ENCODE measurements at places on chromosomes 6 and 20.

DNA sequence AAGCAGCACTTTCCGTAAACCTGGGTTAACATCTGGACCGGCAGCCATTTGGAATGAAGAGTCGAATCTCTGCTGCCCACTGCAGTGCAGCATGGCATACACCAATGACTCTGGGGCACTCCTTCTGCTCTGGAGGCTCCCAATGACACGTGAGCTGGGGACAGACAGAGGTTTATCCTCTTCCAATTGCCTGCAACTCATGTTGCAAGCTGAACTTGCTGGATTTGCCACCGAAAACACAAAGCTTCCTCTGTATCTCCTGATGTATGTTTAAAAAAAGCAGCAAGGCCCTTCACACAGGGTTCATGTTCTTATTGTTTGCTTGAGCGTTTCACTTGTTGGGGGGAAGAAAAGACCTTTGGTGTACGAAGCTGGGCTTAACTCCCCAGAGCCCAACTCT, 10.8 kb downstream of the NCOA5 start:
- no peak for DNase-seq

- DNase-seq, result no peak
These were observed 48.0 kb downstream of the NFATC2 start for GRCh38 chr20:51494241-51495110.

DNA sequence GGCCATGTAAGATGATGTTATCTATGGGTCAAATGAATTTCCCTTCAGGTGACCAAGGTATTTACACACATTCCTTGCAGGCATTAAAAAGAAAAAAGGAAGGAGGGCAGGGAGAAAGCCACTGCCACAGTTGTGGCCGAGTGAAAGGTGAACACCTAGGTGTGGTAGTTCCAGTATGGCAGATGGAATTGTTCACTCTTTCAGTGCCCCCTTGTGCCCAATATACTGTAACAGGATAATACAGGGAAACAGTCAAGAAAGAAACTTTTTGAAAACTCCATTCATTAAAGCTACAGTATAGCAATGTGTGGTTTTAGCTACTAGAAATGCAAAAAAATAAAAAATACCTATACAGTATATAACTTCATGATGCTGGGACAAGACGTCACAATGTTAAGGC, 52.1 kb downstream of the BMP2 start:
- no peak for DNase-seq

GRCh38 chr6:149140910-149141290, 176.6 kb upstream of the TAB2 start:
- no peak for DNase-seq

GRCh38 chr6:92166666-92167065, 1252.7 kb downstream of the EPHA7 start:
- DNase-seq, result no peak

DNA sequence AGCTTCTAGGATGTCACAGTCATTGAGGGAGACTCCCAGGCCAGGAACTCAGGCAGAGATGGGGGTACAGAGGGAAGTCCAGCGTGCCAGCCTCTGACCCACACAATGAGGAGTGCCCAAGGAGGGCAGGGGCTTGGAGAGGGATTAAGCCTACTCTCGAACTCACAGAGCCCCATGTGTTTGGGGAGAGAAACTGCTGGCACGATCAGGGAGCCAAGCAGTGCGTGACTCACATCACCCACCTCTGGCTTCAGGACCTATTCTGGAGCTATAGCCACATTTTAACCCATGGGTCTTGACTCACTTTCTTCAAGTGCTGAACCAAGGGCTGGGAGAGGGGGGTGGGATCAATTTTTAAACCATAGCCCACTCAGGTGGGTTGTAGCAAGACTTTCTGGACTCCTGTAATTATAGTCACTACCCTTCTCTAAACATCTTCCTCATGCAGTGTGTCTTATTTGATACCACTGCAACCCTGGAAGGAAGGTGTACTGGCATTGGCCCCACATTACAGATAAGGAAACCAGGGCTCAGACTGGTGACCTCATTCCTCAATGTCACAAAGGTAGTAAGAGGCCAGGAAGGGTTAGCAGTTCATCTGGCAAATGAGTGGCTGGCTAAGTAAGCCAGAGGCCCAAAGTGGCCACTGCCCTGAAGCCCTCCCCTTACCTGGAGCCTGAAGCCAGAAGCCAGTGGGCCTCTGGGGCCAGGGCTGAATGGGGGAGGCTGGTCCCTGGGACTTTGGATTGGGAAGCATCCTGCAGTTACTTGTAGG, 12.0 kb downstream of the FOXP4 start:
- DNase-seq, result no peak

- no peak for DNase-seq
These were observed 118.7 kb downstream of the BMP2 start for GRCh38 chr20:6886065-6886729.

DNA sequence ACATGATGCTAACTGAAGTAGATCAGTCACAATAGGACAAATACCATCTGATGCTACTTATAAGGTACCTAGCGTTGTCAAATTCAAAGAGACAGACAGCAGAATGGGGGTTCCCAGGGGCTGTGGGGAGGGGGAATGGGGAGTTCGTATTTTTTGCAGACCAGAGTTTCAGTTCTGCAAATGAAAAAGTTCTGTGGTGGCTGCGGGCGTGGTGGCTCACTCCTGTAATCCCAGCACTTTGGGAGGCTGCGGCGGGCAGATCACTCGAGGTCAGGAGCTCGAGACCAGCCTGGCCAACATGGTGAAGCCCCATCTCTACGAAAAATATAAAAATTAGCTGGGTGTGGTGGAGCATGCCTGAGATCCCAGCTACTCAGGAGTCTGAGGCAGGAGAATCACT, 68.1 kb downstream of the SLC22A23 start:
- no peak for DNase-seq

DNA sequence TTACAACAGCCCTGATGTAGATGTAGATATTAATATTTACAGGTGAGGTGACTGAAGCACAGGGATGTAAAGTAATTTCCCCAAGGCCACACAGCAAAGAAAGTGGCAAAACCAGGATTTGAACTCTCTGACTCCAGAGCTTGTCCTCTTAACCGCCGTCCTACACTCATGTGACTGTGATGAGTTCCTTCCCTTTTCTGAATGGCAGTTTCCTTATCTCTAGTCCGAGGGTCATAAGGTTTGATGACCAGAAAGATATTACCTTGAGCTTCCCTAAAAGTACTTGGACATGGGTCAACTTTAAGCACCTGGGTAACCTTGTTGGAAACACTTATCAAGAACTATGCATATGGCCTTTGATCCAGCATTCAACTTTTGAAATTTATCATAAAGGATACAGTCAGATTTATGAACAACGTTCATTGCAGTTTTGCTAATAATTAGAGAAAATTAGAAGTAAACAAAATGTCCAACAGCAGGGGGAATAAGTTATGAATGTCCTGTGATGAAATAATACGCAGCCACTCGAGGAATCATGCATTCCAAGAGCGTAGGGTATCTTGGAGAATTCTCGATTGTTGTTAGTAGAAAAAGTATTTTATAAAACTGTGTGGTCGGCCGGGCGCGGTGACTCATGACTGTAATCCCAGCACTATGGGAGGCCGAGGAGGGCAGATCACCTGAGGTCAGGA, 2.3 kb upstream of the TLDC2 start:
- no peak for DNase-seq

DNA sequence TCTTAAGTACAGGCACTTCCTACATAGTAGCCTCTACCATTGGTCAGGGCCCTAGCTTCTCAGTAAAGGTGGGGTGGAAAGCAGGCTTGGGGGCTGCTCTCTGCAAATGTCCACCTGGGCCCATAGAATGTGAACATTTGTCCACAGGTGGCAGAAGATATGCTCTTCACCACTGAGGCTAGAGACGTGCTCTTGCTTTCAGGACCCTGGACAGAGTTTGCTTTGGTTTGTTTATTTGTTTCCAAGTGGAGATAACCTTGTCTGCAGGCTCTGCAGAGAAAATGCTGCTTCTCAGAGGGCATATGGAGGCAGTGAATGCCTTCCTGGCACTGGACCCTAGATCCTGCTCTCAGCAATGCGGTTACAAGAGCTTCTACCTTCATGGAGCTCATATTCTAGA, 129.0 kb downstream of the F13A1 start:
- no peak for DNase-seq

DNA sequence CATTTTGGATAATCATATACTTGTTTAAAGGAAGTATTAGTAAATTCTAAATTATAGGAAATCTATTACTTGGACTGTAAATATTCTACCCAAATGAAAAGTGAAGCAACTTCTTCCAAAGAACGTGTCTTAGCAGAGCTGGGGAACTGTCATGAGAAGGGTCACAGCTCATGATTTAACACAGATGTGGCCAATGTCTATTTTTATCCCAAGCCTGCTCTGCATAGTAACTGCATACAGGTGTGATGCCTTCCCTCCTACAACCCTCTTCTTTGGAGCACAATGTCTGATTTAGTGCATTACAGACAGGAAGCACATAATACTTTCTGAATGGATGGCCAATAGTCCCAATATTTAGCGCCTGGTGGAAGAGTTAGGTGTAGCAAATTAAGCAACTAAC, 138.7 kb upstream of the THEMIS start:
- DNase-seq, result no peak

GRCh38 chr6:144266091-144266649, 19.0 kb upstream of the UTRN start:
- DNase-seq, result no peak

GRCh38 chr6:14950103-14950969, 295.5 kb upstream of the JARID2 start:
- no peak for DNase-seq

GRCh38 chr20:16025084-16025483, 548.2 kb downstream of the KIF16B start:
- no peak for DNase-seq

DNA sequence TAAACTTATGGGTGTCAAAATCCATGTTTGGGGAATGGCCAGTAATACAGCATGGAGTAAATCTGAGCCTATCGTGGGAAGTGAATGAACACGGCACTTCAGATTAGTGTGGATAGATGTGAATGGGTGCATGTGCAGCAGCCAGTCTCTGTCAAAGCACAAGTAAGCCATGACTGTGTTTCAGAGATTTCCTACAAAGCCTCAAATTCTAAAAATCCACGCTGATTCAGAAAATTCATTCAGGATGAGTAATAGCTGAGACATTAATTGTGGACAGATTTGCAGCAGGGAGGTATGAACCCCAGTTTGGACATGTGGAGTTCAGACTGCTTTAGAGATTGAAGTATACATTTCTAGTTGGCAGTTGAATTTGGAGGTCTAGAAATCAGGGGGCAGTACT, 115.1 kb downstream of the QKI start:
- DNase-seq, result no peak

DNA sequence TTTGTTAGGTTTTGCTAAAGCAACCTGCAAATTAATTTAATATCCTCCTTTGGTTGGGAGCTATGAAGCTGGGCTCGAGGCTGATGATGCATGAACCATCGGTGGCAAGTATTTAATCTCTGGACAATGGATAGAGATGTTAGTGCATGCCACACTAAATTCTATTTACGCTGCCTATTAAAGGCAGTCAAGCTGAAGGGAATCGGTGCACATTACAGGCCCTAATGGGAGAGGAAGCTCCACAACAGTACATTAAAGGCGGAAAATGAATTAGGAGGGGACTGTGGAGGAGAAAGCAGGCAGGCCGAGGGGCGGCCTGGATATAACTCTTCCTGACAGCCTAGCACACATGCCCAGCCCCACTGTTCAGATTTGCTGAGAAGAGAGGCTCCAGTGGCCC, 132.4 kb upstream of the MAFB start:
- no peak for DNase-seq

DNA sequence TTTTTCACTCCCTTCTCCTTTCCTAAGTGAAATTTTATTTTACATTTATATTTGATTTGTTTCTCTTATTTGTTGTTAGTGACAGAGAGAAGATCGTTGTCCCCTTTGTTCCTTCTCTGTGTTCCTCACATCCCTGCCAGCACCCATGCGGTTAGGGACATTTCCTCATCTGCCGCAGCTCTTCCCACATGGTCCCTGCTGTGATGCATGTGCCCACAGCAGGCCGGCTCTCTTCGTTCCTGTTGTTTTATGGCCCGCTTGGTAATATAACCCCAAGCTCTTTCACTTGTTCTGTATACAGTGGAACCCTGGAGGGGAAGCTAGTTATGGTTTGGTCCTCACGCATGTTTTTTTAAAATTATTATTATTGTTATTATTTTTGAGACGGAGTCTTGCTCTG, 23.6 kb downstream of the DTD1 start:
- no peak for DNase-seq

DNA sequence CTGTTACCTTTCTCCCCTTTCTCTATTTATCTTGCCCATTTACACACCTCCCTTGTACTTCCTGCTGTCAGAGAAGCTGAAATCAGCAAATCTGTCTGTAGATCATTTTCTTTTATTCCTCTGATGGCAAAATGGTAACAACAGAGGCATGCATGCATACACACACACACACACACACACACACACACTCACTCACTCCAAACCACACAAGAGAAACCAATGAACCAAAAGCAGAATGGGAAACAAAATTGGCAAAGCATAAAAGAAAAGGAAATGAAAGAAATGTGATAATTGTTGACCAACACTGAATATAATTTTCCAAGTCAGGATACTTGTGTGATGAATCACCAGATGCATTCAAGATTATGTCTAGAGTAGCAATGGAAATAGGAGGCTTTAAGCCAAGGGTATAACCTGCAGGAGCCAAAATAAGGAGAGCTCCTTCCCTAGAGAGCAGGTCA, 172.4 kb downstream of the PLCB4 start:
- no peak for DNase-seq

- no peak for DNase-seq
These were observed 207.2 kb upstream of the ZNF184 start for GRCh38 chr6:27679964-27680694.

DNA sequence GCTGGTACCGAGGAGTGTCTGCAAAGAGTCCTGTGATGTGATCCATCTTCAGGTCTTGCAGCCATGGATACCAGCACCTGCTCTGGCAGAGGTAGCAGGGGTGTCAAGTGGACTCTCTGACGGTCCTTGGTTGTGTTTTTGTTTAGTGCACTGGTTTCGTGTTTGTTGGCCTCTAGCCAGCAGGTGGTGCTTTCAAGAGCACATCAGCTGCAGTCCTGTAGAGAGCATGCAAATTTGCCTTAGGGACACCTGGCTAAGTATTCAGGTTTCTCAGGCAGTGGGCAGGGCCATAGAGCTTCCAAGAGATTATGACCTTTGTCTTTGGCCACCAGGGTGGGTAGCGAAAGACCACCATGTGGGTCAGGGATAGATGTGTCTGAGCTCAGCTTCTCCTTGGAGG, 14.5 kb upstream of the RGS17 start:
- DNase-seq, result no peak

GRCh38 chr6:68747110-68747790, 112.2 kb downstream of the ADGRB3 start:
- DNase-seq, result no peak
